Stimulated activated CD4-positive, alpha-beta T cell treated with anti-CD3 and anti-CD28 coated beads, Interleukin-15, amount 100 ng/mL, for 1 hour (primary cell): ENCODE measurements at places on chromosomes 6 and 20.

DNA sequence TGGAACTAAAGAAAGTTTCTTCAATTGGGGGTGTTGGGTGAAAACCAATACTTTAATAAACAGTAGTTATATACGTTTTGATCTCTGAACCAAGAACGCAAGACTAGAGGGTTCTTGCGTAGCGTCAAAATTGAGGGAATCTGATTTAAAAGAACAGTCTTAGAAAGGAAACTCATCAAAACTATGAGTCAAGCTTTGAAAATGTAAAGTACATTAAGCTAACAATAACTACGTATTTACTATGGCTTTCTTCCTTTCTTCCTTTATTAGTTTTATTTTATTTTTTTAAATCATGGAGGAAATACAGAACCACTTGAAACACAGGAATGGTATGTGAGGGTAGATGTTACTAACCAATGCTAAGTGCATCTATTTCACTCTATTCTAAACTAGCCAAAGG is 287.0 kb upstream of the RSPO3 start:
- DNase-seq: no peak

- no peak for DNase-seq
These were observed 14.8 kb downstream of the TRIM31 start for GRCh38 chr6:30097902-30098768.

- DNase-seq: no peak
These were observed 50.7 kb upstream of the COL10A1 start for GRCh38 chr6:116176596-116176995.

GRCh38 chr6:80009531-80009930 is 5.1 kb downstream of the TTK start:
- no peak for DNase-seq

DNA sequence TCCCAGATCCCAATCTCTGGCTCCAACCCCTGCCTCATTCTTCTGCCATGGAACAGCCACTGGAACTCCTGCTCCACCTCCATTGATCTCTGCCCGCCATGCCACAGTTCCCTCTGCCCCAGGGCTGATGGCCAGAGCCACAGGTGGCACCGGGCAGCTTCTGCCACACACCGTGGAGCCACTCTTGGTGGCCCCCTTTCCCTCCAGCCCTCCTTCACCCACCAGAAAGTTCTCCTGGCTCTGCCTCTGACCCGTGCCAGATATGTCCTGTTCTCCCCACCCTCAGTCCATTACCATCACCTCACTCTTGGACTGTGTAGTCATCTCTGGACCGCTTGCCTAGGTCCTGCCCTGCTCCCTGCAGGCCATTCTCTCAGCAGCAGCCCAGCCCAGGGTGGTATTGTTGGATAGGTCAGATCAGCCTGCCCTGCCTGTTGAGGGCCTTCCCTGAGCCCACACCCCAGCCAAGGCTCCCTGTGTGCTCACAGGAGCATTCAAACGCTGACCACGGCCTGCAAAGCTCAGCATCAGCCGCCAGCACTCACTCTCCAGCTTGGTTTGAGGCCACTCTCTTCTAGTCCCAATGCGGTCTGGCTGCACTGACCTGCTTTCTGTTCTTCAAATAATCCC is 16.8 kb upstream of the SYNDIG1 start:
- no peak for DNase-seq

GRCh38 chr6:140059947-140060346 is 685.5 kb upstream of the CITED2 start:
- DNase-seq: no peak

GRCh38 chr6:127538750-127539264 is 19.7 kb upstream of the MTCL3 start:
- DNase-seq: no peak

DNA sequence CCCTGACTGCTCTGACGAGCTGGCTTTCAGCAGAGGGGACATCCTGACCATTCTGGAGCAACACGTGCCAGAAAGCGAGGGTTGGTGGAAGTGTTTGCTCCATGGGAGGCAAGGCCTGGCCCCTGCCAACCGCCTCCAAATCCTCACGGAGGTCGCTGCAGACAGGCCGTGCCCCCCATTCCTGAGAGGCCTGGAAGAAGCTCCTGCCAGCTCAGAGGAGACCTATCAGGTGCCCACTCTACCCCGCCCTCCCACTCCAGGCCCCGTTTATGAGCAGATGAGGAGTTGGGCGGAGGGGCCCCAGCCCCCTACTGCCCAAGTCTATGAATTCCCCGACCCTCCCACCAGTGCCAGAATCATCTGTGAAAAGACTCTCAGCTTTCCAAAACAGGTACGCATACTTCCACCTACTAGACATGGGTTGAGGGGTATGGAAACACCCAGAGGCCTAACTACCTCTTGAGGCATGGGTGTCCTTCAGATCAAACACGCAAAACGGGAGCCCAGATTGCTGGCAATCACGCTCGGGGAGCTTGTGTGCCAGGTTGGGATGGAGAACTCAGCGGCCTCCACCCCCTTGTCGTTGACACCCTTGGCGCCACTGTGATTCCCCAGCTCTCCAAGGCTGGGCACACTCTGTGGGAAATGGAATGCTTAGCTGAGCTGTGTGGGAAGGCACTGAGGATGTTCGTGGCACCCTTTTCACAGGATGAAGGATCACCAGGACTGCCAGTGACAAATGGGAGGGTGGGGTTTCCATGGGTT is 25.3 kb downstream of the CASS4 start:
- no peak for DNase-seq
